Activated CD4-positive, alpha-beta T cell treated with anti-CD3 and anti-CD28 coated beads, Interleukin-2, Interleukin-6, amounts not matched to agents 100 ng/mL and 50 ng/mL, durations not matched to agents 16 hours and 8 hours (primary cell): ENCODE measurements at places on chromosomes 2 and 18.
A peak's percentile ranks its signal among the peaks of the same experiment; 100 is the strongest.

GRCh38 chr2:184596819-184597411, 1.4 kb upstream of the ZNF804A start:
- DNase-seq = no peak

DNA sequence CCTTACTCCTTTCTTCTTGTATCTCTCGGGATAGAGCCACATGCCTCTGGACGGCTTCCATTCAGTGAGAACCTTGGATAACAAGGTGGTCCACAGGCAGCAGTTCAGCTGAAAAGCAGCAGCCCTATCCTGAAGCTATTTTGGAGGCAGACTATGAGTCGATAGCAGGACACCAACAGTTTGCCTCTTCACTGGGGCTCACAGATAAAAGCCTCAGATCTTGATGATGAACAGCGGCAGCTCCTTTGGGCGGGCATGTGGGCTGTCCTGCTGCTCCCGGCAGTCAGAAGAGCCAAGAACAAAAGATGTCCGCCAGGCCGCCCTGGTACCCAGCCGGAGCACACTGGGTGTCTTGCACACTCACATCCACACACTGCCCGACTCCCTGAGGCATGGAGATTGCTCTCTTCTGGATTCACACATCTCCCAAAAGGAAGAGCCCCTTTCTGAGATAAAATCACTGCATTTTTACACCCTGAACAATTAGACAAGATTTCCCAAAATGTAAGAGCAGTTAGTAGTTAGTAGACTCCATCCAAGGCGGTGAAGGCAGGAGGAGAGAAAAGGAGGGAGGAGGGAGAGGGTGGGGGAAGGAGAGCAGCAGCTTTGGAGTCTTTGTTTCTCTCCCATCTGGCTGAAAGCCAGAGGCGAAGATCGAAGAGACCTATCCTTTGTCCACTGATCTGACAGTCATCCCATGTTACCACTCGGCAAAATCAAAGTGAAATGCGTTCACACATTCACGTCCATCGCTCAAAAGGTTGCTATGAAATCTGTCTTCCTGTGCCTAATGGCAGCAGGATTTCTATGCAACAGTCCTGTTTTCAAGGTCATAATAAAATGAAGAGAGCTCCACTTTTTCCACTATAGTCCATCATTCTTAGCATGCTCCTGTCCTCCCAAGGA, 90.1 kb upstream of the KLF7 start:
- no peak for DNase-seq

- DNase-seq = peak; percentile 58
Measured at GRCh38 chr2:157875641-157876065, 477 bp downstream of the ACVR1 start.

DNA sequence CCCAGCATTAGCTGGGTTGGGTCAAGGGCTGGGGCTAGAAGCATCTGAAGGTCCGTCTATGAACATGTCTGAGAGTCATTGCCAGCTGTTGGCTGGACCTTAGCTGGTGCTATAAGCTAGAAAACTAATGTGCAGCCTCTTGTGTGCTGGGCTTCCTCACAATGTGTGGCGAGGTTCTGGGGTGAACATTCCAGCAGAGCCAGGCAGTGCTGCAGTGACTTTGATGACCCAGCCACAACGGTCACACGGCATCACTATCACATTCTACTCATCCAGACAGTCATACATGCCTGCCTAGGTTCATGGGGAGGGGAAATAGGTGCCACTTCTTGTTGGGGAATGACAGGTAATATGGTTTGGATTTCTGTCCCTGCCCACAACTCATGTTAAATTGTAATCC, 260.5 kb downstream of the CYP26B1 start:
- DNase-seq = no peak

DNA sequence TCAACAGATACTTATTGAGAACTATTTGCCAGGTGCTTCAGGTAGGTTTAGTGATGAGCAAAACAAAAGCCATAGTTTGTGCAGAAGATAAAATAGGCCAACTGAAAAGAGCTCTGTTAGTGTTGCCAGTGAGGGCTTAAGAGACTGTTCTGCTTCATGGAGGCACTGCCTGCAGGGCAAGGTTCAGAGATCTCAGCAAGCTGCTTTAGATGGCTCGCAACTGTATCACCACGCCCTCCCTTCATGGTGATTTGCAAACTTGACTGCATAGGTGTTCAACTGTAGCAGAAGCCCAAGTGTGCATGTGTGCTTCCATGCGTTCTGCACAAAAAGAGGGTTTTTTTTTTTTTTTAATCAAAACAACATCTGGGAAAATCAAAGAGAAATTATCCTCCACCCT, 84.5 kb downstream of the RAPH1 start:
- no peak for DNase-seq

DNA sequence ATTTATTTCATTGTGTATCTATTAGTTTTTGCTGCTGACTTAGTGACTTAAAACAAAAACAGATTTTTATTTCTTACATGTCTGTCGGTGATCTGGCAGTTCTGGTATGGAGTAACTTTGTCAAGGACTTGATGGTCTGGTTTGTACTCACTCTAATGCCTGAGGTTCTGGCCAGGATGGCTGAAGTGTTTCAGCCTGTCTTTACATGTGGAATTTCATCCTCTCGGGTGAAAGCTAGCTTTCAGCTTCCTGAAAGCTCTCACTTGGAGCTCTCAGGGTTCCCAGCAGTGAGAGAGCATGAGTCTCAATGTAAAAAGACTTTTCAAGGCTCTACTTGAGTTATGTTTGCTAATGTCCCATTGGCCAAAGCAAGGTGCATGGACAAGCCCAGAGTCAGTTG, 216.4 kb downstream of the NR4A2 start:
- DNase-seq = no peak

DNA sequence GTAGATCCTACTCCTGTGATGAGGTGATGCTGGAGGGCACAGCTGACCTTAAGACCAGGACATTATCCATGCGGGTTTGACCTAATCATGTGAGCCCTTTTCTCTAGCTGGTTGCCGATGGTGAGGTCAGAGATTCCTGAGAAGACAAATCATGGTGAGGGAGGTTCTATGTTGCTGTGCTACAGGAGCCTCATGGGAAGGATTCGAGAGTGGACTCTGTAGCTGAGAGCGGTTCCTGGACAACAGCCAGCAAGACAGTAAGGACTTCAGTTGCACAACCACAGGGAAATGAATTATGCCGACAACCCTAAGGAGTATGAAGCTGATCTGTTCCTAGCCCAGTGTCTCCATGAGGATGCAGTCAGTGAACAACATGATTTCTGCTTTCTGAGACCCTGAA, 80.4 kb downstream of the EPB41L3 start:
- DNase-seq = no peak

- no peak for DNase-seq
Measured at GRCh38 chr18:13366962-13367892, 148.7 kb downstream of the LDLRAD4 start.

DNA sequence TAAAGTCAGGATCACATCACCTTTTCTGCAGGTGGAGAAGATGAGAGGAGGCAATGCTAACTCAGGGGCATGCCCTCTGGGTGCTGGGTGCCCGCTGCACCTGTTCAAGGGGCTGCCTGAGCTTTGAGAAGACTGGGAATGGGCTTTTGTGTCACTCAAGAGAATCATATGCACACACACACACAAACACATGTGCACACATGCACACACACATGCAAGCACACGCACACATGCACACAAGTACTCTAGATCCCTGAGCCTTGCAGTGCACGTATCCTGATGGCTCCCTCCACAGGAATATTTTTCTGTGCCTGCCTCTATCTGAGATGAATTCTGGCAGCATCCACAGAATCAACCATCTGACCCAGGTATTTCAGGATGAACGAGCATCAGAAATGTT, 110.0 kb upstream of the TEX51 start:
- no peak for DNase-seq

GRCh38 chr2:37454851-37455762, 110.7 kb downstream of the QPCT start:
- DNase-seq = no peak

DNA sequence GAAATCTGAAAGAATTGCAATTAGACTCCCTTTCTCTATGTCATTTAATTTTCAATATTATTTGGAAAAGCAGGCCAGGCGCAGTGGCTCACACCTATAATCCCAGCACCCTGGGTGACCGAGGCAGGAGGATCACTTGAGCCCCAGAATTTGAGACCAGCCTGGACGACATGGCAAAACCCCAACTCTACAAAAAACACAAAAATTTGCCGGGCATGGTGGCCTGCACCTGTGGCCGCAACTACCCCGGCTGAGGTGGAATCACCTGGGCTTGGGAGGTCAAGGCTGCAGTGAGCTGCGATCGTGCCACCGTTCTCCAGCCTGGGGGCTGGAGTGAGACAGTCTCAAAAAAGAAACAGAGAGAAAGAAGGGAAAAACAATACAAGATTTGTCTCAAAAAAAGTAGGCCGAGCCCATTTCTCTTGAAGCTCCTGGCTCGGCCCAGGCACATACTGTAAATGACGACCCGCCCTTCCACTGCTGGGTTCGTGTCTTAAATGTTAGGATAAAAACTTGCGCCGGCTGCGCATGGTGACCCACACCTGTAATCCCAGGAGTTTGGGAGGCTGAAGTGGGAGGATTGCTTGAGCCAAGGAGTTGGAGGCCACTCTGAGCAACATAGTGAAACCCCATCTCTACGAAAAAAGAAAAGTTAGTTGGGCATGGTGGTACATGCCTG, 31.1 kb upstream of the GPC1 start:
- no peak for DNase-seq

- no peak for DNase-seq
Measured at GRCh38 chr2:78779761-78780160, 245.7 kb upstream of the REG3G start.

DNA sequence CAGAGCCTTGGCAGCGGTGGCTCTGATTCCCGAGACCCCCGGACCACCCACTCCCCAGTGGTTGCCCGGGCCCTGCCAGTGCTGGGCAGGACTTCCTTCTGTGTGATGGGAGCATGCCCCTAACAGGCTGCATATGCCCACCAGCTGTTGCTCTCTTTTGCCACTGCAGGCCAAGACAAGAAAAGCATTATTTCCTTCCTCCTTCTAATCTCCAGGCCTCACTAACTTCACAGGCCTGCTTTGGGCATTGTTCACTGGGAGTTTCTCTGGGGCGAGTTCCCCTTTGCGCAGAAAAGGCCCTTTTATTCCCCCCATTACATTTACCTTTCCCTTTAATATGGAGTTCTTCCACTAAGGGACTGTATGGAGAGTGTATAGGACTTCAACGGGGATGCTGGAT, 249.1 kb upstream of the SIX2 start:
- no peak for DNase-seq
